Activated T-helper 1 cell treated with anti-CD3 and anti-CD28 coated beads, Interleukin-12 subunit alpha, Interleukin-12 subunit beta, Interleukin-2, Interleukin-4 antibody, amounts not matched to agents 30 ng/mL and 10 ng/mL and 1 ng/mL, durations not matched to agents 14 hours and 24 hours and 36 hours (primary cell): ENCODE measurements at places on chromosomes 13 and 19.

DNA sequence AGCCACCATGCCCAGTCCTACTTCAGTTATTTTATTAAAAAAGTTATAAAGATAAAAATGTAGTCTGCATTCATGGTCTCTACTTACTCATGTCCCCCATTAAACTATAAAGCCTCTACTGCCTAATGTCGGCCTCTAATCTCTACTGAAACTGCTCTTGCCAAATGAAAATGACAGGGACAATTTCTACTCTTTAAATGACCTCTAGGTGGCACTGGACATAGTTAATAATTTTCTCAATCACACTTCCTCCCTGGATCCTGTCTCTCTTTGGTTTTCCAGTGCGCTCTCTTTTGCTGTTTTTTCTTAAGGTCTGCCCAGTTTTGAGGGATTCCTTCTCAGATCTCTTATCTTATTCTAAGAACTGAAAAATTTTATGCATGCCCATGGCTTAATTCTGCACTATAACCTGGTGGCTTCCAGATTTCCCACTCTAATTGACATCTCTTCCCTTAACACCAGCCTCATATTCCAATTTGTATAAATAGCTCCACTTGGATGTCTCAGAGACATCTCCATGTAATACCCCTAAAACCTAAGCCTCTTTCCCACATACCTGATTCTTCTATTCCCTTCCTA lies 54.3 kb downstream of the MTMR6 start:
- no peak for DNase-seq

- DNase-seq, result no peak
These were observed 15.7 kb downstream of the PTPRS start for GRCh38 chr19:5324947-5325346.

DNA sequence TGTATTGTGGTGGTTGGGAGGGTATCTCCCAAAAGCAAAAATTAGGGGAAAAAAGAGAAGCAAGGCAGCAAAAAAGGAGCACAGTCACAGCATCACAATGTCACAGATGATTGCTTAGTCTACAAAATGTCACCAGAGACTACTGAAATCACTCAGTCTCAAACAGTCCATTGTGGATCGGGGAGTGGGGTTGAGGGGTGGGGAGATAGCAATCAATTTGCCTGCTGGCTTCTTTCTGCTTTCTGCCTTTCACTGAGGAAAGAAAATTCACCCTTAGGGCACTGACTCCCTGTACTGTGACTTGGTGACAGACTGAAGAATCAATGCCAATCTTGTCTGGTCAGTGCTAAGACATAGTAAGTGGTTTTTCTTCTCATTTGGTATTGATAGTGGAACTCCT lies 2127.1 kb upstream of the PCDH20 start:
- DNase-seq, result no peak

DNA sequence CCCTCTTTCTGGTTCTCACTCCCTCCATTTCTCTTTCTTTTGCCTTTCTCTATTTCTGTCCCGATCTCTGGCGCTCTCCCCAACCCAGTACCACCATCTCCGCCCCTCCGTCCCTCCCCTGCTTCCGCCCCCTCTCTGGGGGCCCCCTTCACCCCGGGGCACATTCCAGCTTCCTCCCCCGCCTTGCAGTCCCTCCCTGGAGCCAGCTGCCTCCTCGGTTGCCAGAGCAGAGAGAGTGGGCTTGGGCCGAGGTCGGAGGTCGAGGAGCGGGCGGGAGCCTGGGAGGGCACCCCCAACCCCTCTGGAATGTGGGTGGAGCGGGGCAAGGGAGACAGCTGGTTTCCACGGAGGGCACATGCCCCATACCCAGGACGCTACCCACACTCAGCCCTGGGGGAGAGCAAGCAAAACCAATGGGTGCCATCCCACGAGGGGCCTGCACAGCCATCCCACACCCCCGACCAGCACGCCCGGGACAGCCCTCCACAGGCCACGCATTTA lies 6.5 kb upstream of the CIRBP start:
- DNase-seq, result no peak

DNA sequence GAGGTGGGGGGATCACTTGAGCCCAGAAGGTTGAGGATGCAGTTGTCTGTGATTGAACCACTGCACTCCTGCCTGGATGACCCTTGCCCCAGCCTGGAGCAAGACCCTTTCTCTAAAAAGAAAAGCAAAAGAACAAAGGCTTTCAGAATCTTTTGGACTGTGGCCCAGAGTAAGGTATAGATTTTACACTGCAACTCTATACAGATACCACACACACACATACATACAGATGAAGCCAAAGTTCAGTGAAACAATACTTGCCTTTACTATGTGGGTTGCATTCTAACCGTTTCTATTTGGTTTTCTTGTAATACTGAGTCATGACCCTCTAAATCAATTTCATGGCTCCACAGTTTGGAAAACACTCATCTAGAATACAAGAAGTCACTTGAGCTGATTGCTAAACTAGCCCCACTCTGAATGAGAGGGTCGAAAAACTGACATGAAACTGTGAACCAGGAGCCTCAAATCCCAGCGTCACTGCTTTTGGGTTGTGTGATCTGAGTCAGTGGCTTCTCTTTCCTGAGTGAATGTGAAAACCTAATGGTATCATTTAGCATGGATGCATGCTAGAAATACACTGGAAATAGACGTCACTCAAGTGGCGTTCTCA lies 756.1 kb downstream of the UQCRFS1 start:
- DNase-seq, result no peak

DNA sequence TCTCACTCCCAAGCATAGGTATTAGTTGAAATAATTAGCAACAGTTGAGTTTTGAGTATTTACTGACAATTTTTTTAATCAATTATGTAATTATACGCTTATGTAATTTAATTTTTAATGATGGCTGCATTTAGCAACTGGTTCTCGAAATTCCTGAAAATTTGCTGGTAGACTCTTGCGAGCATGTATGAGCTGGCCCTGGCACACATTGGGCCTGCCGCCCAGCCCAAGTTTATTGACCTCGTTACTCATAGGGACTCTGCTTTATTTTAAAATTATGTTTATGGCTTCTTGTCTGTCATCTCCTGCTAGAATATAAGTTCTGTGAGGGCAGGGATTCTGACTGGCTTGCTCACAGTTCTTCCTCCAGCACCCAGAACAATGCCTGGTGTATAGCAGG lies 6.7 kb downstream of the KLK14 start:
- DNase-seq, result no peak

DNA sequence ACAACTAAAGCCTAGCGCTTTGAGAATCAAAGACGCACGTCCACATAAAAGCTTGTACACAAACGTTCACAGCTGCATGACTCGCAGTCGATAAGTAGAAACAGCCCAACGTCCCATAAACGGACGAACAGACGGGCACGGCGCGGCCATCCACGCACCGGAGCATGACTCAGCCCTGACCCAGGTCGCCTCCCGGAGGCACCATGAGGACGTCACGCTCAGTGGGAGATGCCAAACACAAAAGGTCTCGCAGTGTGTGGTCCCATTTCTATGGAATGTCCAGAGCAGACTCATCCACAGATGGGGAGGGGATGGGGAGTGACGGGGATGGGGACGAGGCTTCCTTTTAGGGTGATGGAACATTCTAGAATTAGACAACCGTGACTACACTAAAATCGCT lies 9.4 kb downstream of the POLRMT start:
- no peak for DNase-seq

GRCh38 chr13:111897846-111898215 lies 169.1 kb upstream of the SOX1 start:
- DNase-seq, result no peak
